Central memory CD4-positive, alpha-beta T cell (primary cell): ENCODE measurements at places on chromosomes 5 and 9.

DNA sequence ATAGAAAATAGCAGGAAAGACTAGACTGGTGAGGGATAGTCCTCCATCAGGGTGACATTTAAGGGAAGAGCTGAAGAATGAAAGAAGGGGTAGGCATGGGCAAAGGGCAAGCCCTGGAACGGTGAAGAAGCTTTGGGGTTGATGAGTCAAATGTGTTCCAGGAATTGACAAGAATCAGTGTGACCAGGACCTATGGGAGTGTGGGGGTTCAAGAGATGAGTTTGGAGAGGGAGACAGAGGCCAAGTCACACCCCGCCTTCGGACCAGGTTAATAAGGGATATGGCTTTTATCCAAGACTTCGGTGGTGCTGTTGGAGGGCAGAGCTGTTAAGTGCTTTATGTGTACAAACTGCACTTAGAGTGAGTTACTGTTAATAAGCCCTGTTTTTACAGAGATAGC is 920 bp downstream of the PMPCA start:
- DNase-seq, result no peak

DNA sequence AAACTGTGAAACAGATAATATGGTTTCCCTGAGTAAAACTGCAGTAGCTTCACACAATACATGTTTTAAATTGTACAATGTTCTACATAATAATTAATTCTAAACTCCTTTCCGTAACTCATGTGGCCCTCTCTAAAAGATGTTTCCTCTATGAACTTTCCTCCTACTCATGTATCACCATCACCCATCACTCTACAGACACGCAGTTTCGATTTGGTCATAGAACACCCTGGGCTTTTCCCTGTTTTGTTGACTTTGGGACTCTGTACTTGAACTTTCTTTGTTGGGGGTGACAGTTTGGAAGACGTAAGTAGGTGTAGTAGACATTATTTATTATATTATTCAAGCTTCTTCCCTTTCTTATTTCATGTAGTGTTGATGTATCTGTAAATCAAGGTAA is 44.1 kb upstream of the GABRA6 start:
- no peak for DNase-seq

DNA sequence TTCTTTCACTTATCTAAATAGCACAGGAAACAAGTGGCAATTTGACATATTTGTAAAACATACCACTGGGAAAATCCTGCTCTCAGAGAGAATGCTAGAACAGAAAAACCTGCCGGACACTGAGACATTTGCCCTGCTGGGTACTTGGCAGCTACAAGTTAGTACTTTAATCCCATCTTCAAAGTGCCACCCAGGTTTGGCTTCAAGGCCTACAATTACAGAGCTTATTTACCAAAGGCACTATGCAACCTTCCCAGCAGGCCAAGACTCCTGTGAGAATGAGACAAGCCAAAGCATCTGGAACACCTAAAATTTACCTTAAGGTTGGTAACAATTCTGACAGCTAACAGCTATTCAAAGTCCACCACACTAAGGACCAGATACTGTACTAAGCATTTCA is 78.3 kb downstream of the TSSK1B start:
- DNase-seq, result no peak

- no peak for DNase-seq
Measured at GRCh38 chr5:88390096-88390441, 121.4 kb upstream of the TMEM161B start.

GRCh38 chr9:92713528-92713927 is 43.6 kb upstream of the IPPK start:
- no peak for DNase-seq
